Aorta (tissue), 5 donors: ENCODE measurements at places on chromosomes 16 and 17.

DNA sequence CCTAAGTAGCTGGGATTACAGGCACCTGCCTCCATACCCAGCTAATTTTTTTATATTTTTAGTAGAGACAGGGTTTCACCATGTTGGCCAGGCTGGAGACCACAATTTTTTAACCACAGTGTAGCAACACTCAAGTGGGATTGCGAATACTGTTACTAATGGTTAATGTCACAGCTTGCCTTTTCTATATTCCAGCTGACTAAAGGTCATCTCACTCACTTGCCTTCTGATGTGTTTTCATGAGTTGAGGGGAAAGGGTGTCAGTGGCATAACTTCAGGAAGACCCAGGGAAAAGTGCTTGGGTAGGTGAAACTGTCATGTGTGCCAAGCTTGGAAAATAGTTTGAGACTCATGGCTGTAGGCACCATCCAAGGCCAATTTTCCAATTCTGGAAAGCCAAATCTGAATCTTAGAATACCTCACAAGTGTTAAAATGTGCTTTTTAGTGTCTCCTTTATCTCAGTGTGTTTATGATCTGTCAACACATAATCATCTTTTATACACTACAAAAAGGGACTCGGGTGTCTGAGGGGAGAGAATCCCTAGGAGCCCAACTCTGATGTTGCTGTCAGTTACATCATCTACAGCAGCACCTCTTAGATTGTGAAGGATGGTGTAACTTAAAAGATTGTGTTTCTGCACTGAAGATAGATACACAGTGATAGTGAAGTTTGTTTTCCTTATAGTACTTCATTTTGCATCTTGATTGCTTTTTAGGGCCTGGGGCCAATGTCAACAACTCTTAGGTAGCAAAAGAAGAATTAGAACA, 27.1 kb downstream of the OGFOD1 start:
- no peaks in the 10 kb centered on the region for H3K4me1 ChIP-seq
- H3K4me3 ChIP-seq, result no peak overlapping the region
- no peaks in the 10 kb centered on the region for H3K27me3 ChIP-seq
- DNase-seq, result no peak
- peaks cover 6% of the 10 kb centered on the region for H3K36me3 ChIP-seq

GRCh38 chr17:68518063-68518815, 6.0 kb downstream of the PRKAR1A start:
- no peak for DNase-seq
- no peak overlapping the region for H3K4me3 ChIP-seq
- H3K36me3 ChIP-seq, result no peaks in the 10 kb centered on the region
- no peaks in the 10 kb centered on the region for H3K27me3 ChIP-seq
- H3K27ac ChIP-seq, result no peak overlapping the region
- peaks cover 4% of the 10 kb centered on the region for H3K4me1 ChIP-seq

DNA sequence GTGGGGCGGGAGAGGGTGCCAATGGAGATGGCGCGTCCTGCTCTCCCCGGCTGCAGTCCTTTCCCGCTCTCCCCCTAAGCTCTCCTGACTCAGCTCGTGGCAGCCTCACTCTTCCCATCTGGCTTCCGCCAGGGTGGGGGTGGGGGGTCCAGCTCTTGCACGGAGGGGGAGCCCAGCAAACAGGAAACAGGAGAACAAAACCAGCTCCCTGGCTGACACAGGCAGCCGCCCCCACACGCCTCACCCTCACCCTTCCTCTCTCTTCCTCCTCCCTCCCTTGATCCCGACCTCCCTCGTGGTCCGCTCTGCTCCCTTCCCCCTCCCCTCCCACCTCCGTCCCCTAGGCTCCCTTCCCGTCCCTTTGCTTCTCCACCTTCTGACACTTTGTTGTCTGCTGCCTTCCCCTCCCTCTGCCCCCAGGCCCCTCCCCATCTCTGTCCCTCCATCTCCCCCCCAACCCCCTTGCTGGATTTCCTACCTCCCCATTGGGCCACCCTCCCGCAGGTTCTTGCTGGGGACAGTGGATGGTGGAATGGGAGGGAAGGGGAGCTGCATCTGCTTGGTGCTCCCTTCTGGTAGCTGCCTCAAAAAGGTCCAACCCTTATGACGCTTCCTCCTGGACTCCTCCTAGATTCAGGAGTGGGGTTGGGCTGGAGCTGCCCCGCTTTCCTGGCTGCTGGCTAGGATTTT, 23.7 kb downstream of the ARHGAP23 start:
- H3K36me3 ChIP-seq, result no peaks in the 10 kb centered on the region
- H3K4me3 ChIP-seq, result no peak overlapping the region
- H3K4me1 ChIP-seq, result peaks cover 4% of the 10 kb centered on the region
- DNase-seq, result no peak
- no peak overlapping the region for H3K27ac ChIP-seq

- H3K36me3 ChIP-seq, result peaks cover 5% of the 10 kb centered on the region
- no peak overlapping the region for H3K4me3 ChIP-seq
- no peak overlapping the region for H3K27ac ChIP-seq
Observed at GRCh38 chr16:11557801-11558200, 28.9 kb downstream of the LITAF start.

DNA sequence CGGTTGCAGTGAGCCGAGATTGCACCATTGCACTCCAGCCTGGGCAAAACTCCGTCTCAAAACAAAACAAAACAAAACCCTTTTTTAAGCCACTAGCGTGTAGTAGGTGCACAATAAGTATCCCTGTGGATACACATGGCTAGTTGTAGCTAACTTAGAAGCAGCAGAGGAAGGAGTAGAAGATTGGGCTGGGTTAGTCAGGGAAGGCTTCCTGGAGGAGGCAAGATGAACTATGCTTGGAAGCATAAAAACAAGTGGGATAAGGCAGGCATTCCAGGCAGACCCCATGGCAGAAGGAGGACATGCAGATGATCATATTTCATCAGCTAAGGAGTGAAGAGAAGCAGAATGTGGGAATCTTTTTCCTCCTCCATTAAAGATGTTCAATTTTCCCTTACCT, 83.4 kb downstream of the IRX5 start:
- no peak overlapping the region for H3K4me3 ChIP-seq
- no peaks in the 10 kb centered on the region for H3K36me3 ChIP-seq

- no peaks in the 10 kb centered on the region for H3K4me1 ChIP-seq
- H3K27ac ChIP-seq, result no peak overlapping the region
- no peak overlapping the region for H3K4me3 ChIP-seq
- H3K36me3 ChIP-seq, result no peaks in the 10 kb centered on the region
- no peaks in the 10 kb centered on the region for H3K27me3 ChIP-seq
Observed at GRCh38 chr17:2925011-2925410, 128.8 kb downstream of the RAP1GAP2 start.
